ENCODE measurements at places on chromosomes 3 and 15. TPM values are rescaled to one million over a fixed set of nuclear protein-coding genes. Genes with fewer than 3 reads are reported as not detected.

DNA sequence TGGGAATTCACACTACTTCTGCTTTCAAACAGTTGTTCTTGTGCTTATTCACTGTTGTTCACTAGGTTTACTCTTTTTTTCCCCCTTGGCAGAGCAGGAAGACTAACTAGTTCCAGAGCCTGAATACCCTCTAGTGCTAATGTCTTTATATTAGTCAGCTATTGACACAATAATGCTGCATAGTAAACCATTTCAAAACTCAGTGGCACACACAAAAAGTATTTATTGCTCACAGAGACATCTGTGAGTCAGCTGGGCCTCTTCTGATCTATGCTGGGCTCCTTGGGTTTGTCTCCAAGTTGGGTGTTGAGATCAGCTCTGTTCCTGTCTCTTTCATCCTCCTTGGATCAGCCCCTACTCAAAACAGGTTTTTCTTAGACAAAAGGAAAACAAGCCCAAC is 51.1 kb downstream of the RSRC1 start:
- DNase-seq, result peak; percentile 86

Gene LRRC31
- total RNA-seq, result not detected

DNA sequence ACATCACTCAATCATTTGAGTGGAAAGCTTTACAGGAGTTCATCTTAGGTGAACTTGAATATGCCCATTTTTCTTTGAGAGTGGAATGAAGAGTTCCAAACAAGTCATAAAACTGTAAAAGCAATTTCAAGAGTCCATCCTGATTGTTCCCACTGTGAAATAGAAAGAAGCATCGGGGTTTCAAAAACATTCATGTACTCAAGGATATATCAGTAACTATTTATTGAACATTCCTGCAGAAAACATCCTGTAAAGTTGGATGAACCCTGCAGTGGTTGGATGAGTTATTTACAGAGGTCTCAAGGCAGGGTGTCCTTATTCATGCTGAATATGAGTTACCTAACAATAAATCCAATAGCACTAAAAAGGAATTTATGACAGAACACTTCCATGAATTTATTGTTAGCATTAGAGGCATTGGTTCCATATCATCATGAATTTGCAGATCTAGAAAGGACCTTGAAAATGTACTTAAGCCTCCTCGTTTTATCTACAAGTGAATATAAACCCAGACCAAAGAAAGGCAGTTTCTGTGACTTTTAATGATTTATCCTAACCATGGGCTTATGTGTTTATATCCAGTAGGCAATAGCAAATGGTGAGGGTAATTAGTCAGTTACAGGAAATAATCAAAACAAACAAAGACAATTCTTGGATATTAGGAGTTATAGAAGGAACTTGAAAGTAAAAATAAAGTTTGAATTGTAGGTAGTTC is 361.9 kb upstream of the KCNMB2 start:
- DNase-seq, result no peak

DNA sequence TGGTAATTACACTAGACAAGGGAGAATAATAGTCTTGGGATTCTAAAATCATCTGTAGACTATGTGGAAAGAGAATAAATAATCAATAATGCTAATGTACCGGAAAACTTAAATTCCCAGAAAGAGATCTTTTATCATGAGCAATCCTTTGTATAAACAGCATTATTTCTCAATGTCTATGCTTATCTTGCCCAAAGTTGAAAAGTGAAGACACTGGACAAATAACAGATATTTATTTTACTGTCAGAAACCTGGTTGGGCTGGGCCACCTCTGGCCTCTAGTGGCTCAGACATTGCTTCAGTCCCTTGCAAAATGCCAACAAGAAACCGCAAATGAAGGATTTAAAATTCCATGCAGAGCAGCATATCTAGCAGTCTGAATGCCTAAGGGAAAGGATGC is 409.9 kb downstream of the FHIT start:
- DNase-seq, result no peak

DNA sequence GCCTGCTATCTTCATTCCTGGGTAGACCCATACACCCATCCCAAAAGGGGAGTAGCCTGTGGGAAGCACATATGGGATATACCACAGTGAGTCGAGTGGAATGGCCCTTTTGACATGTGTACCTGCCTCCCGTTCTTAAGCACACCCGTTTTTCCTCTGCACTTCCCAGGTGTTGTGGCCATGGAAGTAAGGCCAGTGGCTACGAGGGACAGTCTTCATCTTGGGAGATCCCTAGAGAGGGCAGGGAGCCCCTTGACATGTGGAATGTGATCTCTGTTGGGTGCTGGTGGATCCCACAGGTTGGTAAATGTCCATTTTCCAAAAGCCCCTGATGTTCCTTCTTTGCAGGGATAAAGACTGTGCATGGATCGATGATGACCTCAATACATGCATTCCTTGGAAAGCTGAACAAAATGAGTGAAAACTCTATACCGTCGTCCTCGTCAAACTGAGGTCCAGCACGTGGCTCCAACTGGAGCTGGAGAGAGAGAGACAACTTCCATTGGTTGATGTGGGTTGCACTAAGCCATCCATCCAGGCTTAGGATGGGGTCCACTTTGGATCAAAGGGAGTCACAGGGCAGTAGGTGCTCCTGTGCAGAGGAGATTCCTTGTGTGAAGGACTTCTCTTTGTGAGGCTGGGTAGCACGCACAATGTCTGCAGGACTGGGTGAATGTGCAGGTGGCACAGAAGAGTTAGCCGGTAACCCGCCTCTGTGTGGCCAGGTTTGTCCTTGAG is 136.8 kb downstream of the SNRPN start:
- no peak for DNase-seq

DNA sequence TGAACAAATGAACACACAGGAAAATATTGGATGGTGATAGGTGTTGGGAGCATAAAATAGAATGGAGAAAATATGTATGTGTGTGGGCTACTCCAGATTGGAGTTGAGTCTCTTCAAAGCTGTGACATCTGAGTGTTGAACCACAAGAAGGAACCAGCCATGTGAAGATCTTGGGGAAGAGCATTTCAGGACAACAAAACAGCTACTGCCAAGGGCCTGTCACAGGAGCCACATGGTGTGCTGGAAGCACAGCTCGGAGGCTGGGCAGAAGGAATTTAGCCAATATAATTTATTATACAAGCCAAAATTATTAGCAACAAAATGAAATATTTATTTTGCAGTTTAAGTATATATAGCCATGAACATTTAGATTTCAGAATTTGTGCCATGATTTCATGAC is 108.3 kb upstream of the FGF7 start:
- no peak for DNase-seq

Measured in IMR-90 (cell line).